ENCODE measurements at places on chromosomes 3 and 15.

- DNase-seq, result no peak
These were observed 17.4 kb upstream of the ADPGK start for GRCh38 chr15:72800833-72801481.

GRCh38 chr3:536417-536813, 339.9 kb downstream of the CHL1 start:
- no peak for DNase-seq

DNA sequence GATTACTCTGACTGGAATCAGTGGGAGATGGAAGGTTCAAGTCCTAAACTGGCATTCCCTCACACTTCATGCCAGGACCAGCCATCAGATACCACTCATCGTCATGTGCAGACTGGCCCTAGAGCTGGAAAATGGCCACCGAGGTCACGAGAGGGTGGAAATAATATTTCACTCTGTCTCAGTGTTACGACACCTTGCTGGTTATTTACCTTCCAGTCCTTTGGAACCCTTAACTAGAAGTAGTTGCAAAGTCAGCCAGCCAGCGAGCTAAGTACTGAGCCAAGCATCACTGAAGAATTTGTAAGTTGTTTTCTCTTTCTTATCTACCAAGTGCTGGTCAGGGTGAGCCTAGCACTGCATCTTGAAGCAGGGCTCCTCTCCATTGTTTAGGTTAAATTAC, 309.9 kb upstream of the RASGRP1 start:
- no peak for DNase-seq

GRCh38 chr15:66214246-66214645, 39.3 kb downstream of the MEGF11 start:
- peak; percentile 17 for DNase-seq

GRCh38 chr3:115658032-115658336, 34.7 kb downstream of the GAP43 start:
- no peak for DNase-seq

- DNase-seq, result no peak
These were observed 9.0 kb downstream of the CLN6 start for GRCh38 chr15:68220489-68220888.

DNA sequence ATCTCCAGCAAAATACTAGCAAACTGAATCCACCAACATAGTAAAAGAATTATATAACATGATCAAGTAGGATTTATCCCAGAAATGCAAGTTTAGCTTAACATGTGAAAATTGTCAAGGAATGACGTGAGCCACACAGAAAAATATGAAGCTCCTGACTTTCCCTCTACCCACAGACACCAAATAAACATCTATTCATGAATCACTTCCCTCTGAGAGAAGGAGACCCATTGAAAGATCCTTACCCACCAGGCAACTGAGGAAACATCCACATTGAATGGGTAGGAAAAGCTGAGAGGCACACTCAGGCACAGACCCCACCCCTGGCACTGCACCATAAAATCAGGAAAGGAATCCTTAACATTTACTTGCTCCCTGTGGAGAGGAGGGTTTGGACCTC, 102.2 kb upstream of the MANF start:
- no peak for DNase-seq

- DNase-seq, result no peak
These were observed 38.8 kb downstream of the LMCD1 start for GRCh38 chr3:8540456-8540855.

DNA sequence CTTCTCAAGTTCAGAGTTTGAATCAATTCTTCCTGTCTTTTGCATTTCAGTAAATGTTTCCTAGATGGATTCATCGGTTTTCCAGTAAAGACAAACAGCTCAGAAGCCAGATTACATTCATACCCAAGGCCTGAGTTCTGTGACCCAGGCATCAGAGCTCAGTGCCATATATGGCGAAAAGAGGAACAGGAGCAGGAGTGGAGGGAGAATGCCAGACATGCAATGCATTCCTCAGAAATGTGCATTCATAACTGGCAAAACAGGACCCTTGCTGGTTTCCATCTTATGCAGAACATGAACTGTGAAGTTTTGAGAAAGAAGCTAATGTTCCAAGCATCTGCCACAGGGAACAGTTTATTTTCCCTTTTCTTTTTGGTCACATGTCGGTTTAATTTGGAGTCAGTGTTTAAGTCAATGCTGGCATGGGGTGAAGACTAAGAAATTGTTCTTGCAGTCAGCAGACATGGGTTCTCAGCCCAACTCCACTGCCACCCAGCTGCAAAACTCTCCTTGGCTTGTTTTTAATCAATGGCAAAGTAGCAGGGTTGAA, 116.5 kb downstream of the LPP start:
- peak; percentile 9 for DNase-seq

- DNase-seq, result no peak
These were observed at the start of gene CLRN1 for GRCh38 chr3:150972366-150973071. Gene CLRN1 (minus strand): TSS chr3:150972727. CDS start chr3:150972708, 19 bp downstream.
